ENCODE measurements at places on chromosomes 1 and 21. TPM values are rescaled to one million over a fixed set of nuclear protein-coding genes. Genes with fewer than 3 reads are reported as not detected.

The FAM131C gene
- total RNA-seq, result 0.32 TPM

The DLGAP3 gene
- 1.4 TPM for total RNA-seq

The AKNAD1 gene
- not detected for total RNA-seq

- H3K36me3 ChIP-seq, result no peaks in the 10 kb centered on the region
- no peaks in the 10 kb centered on the region for H3K27me3 ChIP-seq
- H3K4me3 ChIP-seq, result no peak overlapping the region
- DNase-seq, result no peak
- no peaks in the 10 kb centered on the region for H3K4me1 ChIP-seq
Measured at GRCh38 chr1:178075333-178075732, 18.6 kb upstream of the RASAL2 start.

The CFHR1 gene
- not detected for total RNA-seq

The FAM72B gene
- total RNA-seq, result 34.6 TPM

The CDA gene
- not detected for total RNA-seq

GRCh38 chr1:168688644-168689326 is 40.2 kb downstream of the DPT start:
- H3K27me3 ChIP-seq, result peaks cover 10% of the 10 kb centered on the region
- no peak overlapping the region for H3K4me3 ChIP-seq
- no peaks in the 10 kb centered on the region for H3K4me1 ChIP-seq

DNA sequence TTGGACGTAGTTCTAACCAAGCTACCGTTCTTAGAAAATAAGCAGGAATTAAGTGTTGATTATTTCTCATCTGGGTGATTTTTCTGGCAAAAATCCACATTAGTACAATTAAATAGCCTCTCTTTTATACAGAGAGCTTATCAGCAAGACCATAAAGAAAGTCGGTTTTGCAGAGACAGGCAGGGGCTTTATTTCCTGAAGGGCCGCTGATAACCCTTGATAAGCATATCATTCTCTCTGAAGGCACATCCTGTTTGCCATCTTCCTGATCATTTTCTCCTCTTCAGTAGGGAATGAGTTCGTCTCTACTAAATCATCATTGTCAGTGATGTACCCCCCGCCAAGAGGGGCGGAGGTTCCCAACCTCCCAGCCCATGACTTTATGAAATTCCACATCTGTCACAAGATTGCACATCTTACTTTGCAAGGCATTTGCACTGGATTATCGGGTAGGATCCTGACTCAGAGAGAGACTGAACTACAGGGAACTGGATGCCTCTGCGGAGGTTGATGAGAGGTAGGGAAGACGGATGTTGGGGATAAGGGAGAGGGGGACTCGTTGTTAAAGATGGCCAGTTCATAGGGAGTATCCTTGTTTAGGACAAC is 115.7 kb downstream of the KCNJ6 start:
- DNase-seq, result no peak
- H3K4me3 ChIP-seq, result no peak overlapping the region
- H3K27me3 ChIP-seq, result peaks cover 13% of the 10 kb centered on the region
- H3K36me3 ChIP-seq, result no peaks in the 10 kb centered on the region
- no peaks in the 10 kb centered on the region for H3K4me1 ChIP-seq

The GBP1 gene
- 58.9 TPM for total RNA-seq

GRCh38 chr1:193115629-193116227 is 6.1 kb upstream of the CDC73 start:
- no peak overlapping the region for H3K4me3 ChIP-seq
- no peaks in the 10 kb centered on the region for H3K27me3 ChIP-seq
- peaks cover 13% of the 10 kb centered on the region for H3K4me1 ChIP-seq
- H3K27ac ChIP-seq, result peak overlapping the region; percentile 48
- no peaks in the 10 kb centered on the region for H3K36me3 ChIP-seq

- no peaks in the 10 kb centered on the region for H3K36me3 ChIP-seq
- H3K27ac ChIP-seq, result no peak overlapping the region
- H3K27me3 ChIP-seq, result peaks cover 6% of the 10 kb centered on the region
- no peak overlapping the region for H3K4me3 ChIP-seq
- no peaks in the 10 kb centered on the region for H3K4me1 ChIP-seq
- no peak for DNase-seq
Measured at GRCh38 chr21:41677671-41678015, 89.2 kb downstream of the RIPK4 start.

DNA sequence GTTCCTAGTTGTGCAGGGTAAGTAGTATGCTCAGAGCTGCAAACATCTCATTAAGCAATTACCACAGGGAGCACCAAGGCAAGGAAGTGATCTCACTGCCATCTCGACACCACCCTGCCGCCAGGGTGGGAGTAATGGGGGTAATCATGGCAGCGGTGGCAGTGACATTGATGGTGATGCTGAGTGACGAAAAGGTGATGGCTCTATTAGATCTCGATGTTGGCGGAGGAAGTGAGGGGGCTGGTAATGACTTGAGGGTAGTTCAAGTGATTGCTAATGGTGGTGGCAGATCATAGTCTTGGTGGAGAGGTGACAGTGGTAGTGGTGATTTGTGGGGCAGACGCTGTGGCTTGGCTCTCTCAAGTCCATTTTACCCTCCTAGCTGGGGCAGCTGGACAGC is 25.4 kb upstream of the TENT5B start:
- no peak overlapping the region for H3K4me3 ChIP-seq
- DNase-seq, result no peak
- H3K4me1 ChIP-seq, result no peaks in the 10 kb centered on the region
- no peak overlapping the region for H3K27ac ChIP-seq

GRCh38 chr1:113922957-113923356 is 6.2 kb upstream of the HIPK1 start:
- no peak for DNase-seq
- H3K27me3 ChIP-seq, result no peaks in the 10 kb centered on the region
- H3K36me3 ChIP-seq, result no peaks in the 10 kb centered on the region
- no peak overlapping the region for H3K27ac ChIP-seq
- H3K4me1 ChIP-seq, result peaks cover 20% of the 10 kb centered on the region
- H3K4me3 ChIP-seq, result no peak overlapping the region

DNA sequence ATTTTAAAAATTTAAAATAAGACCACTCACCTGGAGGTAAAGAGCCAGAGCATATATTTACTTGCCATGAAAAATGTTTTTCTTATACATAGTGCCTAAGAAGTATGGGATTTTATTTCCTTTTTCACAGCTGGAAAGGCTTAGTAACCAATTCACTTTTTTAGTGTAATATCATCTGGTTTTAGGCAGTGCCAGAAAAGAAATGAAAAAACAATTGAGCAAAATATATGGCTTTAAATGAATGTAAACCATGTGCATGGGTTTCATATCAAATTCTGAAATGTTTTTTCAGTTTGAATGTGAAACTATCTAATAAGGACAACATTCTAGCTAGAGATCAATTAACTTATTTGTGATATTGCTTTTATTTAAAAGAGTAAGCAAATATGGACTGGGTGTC is 672.4 kb upstream of the ADAMTS5 start:
- H3K36me3 ChIP-seq, result no peaks in the 10 kb centered on the region
- no peak overlapping the region for H3K4me3 ChIP-seq
- H3K4me1 ChIP-seq, result no peaks in the 10 kb centered on the region
- no peak for DNase-seq
- no peak overlapping the region for H3K27ac ChIP-seq
- H3K27me3 ChIP-seq, result no peaks in the 10 kb centered on the region

- no peak for DNase-seq
- H3K4me1 ChIP-seq, result peaks cover 20% of the 10 kb centered on the region
- H3K4me3 ChIP-seq, result no peak overlapping the region
- H3K36me3 ChIP-seq, result no peaks in the 10 kb centered on the region
Measured at GRCh38 chr1:26019641-26020315, 1.8 kb upstream of the EXTL1 start.

The CD247 gene
- total RNA-seq, result 178 TPM

DNA sequence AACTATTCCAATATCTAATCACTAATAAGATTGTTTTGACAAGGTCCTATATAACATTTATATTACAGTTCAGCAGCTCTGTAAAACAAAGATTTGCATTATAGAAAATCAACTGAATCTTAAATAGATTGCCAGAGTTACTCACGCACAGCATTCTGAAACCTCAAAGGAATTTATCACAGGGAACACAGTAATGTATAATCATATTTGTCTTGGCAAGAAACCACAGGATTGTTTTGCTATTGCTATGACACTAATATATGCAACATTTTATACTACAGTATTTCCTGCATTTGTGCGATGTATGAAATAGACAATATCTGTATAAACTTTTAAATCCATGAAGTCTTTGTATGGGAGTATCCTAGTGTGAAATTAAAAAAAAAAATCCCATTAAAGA is 101.4 kb downstream of the PLPPR5 start:
- H3K27me3 ChIP-seq, result no peaks in the 10 kb centered on the region
- DNase-seq, result no peak
- H3K27ac ChIP-seq, result no peak overlapping the region
- no peaks in the 10 kb centered on the region for H3K4me1 ChIP-seq
- no peaks in the 10 kb centered on the region for H3K36me3 ChIP-seq
- H3K4me3 ChIP-seq, result no peak overlapping the region

GRCh38 chr1:236947794-236948193 is 56.4 kb downstream of the MT1HL1 start:
- no peak overlapping the region for H3K27ac ChIP-seq
- no peaks in the 10 kb centered on the region for H3K36me3 ChIP-seq
- no peak overlapping the region for H3K4me3 ChIP-seq
- no peaks in the 10 kb centered on the region for H3K4me1 ChIP-seq

The MTHFR gene
- 16.0 TPM for total RNA-seq

The GNG4 gene
- total RNA-seq, result 20.4 TPM

DNA sequence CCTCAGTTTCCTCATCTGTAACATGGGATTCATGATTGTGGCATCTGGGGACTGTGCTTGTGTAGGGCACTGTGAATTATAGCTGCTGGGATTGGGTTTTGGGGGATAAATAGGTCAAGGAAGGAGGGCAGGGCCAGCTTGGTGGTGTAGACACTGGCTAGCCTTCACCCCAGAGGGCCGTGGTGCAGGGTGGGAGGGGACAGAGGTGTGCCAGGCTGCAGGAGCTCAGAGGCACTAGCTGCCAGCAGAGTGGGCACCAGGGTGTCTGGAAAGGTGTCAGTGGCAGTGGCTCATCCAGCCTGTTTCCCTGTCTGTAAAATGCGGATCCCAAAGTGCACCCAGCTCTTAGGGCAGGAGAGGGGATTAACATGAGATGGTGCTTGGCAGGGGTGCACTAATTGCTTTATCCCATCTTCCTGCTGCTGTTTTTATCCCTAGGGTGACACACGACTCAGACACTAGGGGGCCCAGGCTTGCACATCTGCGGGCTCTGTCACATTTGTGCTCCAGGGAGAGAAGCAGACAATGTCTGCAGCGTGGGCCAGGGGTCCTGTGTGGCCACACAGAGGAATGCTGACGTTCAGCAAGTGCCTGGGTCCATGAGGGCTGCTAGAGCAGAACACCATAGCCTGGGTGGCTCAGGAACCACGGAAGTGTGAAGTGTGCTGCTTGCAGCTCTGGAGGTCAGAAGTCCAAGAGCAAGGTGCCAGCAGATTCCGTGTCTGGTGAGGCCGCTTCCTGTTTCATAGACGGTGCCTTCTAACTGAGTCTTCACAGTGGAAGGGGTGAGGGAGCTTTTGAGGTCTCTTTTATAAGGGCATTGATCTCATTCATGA is 19.3 kb downstream of the OBSCN start:
- H3K36me3 ChIP-seq, result peaks cover 24% of the 10 kb centered on the region
- no peak for DNase-seq
- no peaks in the 10 kb centered on the region for H3K27me3 ChIP-seq

GRCh38 chr1:6263716-6264115 is 2.8 kb upstream of the GPR153 start:
- no peak overlapping the region for H3K4me3 ChIP-seq
- no peak for DNase-seq
- H3K27me3 ChIP-seq, result peaks cover 18% of the 10 kb centered on the region
- no peaks in the 10 kb centered on the region for H3K36me3 ChIP-seq

The PMF1 gene
- total RNA-seq, result 127 TPM

The LRRC71 gene
- not detected for total RNA-seq

- no peaks in the 10 kb centered on the region for H3K36me3 ChIP-seq
- H3K4me3 ChIP-seq, result no peak overlapping the region
- H3K27me3 ChIP-seq, result no peaks in the 10 kb centered on the region
- H3K27ac ChIP-seq, result no peak overlapping the region
- H3K4me1 ChIP-seq, result peaks cover 42% of the 10 kb centered on the region
- no peak for DNase-seq
Measured at GRCh38 chr1:172540635-172541034, 7.7 kb downstream of the SUCO start.

DNA sequence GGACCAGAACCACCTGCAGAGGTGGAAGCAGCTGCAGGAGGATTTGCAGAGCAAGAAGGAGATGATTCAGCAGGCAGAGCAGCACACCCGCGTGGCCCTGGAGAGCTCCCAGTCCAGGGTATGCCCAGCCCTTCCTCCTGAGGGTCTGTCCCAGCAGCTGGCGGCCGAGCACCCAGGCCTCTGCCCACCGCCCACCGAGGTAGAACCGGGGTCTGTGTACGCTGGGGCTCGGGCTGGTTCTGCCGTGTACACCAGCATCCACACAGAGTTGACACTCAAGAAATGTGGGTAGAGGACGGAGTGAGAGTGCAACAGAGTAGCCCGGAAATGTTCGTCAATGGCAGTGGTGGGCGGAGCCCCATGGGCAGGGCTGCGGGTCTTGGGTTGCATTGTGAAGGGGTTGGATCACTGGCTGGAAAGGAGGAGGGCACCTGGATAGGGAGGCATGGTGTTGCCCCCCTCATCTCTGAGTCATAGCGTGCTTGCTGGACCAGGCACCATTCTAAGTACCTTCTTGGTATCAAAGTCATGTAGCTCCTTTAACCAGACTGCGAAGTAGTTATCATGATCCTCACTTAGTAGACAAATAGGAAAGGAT is 5.1 kb upstream of the SMIM1 start:
- H3K27ac ChIP-seq, result no peak overlapping the region
- H3K4me1 ChIP-seq, result peaks cover 10% of the 10 kb centered on the region
- no peaks in the 10 kb centered on the region for H3K36me3 ChIP-seq
- no peak overlapping the region for H3K4me3 ChIP-seq
- DNase-seq, result no peak
- peaks cover 7% of the 10 kb centered on the region for H3K27me3 ChIP-seq

GRCh38 chr1:183308719-183309118 is 109.5 kb downstream of the NMNAT2 start:
- H3K4me1 ChIP-seq, result peaks cover 17% of the 10 kb centered on the region
- H3K27me3 ChIP-seq, result peaks cover 16% of the 10 kb centered on the region
- H3K27ac ChIP-seq, result no peak overlapping the region
- no peak overlapping the region for H3K4me3 ChIP-seq
- H3K36me3 ChIP-seq, result no peaks in the 10 kb centered on the region

DNA sequence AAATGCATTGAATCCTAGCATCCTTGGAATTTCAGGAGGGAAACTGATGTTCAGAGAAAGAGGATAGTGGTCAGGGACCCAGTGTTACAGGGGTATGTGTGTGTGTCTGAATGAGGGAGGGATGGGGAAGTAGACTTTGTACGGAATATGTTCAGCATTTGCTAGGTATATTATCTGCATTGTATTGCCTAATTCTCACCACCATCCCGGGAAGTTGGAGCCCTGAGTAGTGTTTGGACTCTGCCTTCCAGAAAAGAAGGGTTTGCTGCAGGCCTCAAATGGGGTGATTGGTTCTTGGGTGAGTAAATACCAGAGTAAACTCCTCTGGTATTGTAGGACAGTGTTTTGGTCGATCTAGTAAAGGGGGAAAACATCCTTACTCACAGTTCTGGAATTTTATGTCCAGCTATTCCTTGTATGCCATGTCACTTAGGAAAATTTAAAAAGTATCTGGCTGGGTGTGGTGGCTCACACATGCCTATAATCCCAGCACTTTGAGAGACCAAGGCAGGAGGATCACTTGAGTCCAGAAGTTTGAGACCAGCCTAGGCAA is 7.1 kb upstream of the ZNF496 start:
- peaks cover 45% of the 10 kb centered on the region for H3K4me1 ChIP-seq
- no peaks in the 10 kb centered on the region for H3K36me3 ChIP-seq
- DNase-seq, result no peak
- H3K27me3 ChIP-seq, result no peaks in the 10 kb centered on the region
- no peak overlapping the region for H3K4me3 ChIP-seq

Measured in activated T-cell treated with anti-CD3 and anti-CD28 coated beads, Interleukin-2, amount 50 U/mL, for 72 hours (primary cell).